Adipocyte (in vitro differentiated cells): ENCODE measurements at places on chromosomes 13 and 19.
A peak's percentile ranks its signal among the peaks of the same experiment; 100 is the strongest.

DNA sequence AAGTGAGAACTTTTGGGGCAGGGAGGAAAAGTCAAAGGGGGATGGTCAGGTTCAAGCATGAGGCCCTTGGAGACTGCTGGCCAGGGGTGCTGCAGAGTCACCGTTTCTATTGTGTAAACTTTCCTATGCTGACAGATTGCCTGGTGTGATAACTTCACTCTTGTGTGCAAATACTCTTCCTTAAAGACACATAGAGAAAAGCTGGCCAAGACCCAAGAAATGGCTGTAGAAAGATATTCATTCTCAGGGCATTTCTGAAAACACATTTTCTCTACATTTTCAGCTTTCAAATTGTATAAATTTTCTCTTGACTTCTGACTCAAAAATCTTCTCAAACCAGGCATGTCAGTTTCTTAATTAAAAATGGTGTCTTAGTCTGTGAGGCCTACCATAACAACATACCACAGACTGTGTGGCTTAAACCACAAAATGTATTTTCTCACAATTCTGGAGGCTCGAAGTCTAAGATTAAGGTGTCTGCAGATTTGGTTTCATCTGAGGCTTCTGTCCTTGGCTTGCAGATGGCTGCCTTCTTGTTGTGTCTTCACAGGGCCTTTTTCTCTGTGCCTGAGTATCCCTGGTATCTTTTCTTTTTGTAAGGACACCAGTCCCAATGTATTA, 304.5 kb downstream of the KCNRG start:
- peak; percentile 52 for DNase-seq

- no peak for DNase-seq
These were observed 4.7 kb upstream of the SLC5A5 start for GRCh38 chr19:17866964-17867486.

- DNase-seq = no peak
These were observed 98.3 kb upstream of the KLF5 start for GRCh38 chr13:72960541-72960940.

- DNase-seq = peak; percentile 90
These were observed at the start of gene NFIX for GRCh38 chr19:12994701-12995595. NFIX (plus strand) TSS chr19:12995475; CDS start chr19:12995838, 363 bp downstream.

GRCh38 chr13:103471896-103472295, 405.7 kb upstream of the SLC10A2 start:
- no peak for DNase-seq

GRCh38 chr19:4012975-4013634, 5.6 kb downstream of the PIAS4 start:
- no peak for DNase-seq
